ENCODE measurements at places on chromosomes 12 and 14.

- no peak for DNase-seq
These were observed 86.9 kb upstream of the IGF1 start for GRCh38 chr12:102567031-102567985.

- DNase-seq = no peak
These were observed 334.5 kb upstream of the SEL1L start for GRCh38 chr14:81868172-81868571.

DNA sequence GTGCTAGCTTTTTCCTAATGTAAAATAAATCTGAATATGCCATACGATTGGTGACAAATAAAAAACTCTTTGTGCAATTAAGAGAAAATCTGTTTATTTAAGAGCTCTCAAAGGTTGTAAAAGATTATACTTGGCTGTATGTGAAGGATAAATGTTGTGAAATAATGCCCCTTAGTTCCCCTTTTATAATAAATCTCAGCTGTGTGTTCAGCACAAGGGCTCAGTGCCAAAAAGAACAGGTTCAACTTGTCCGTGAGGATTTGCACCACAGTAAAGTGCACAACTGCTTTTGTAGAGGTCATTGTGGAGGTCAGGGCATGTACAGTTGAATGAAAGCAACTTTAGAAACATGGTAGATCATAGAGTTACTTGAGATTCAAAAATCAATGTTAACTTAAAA, 118.6 kb downstream of the TRMT5 start:
- no peak for DNase-seq

DNA sequence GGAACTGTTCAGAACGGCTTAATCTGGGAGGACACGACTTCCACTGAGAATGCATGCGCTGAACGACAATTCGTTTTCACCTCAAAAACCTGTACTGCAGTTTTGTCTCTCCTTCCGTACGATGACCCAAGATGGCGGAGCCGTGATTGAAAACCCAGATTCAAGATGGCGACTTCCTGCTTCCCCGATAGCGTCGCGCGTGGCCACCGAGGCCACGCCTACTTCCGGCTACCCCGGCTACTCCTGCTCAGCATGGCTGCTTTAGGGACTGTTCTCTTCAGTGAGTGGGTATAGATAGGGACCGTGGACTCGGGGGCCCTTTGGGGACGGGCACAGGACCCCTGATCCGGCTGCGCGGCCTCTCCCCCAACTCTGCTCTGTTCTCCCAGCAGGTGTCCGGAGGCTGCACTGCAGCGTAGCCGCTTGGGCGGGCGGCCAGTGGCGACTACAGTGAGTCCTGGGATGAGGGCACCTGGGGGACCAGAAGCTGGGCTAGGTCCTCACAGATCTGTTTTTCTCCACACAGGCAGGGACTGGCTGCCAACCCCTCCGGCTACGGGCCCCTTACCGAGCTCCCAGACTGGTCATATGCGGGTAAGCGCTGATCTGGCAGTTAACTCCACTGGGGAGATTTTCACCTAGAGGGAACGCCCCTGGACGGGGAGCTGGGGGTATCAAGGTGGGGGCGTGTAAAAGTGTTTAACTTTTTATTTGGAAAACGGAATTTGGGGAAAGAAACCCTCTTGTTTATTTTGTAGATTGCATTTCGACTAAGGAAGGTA, at the start of gene MRPL52:
Gene MRPL52, plus strand, starts transcription at position 227 of the 782 bp plus-strand sequence. Its CDS starts 26 bp downstream, at position 253.
- DNase-seq = peak; percentile 90

DNA sequence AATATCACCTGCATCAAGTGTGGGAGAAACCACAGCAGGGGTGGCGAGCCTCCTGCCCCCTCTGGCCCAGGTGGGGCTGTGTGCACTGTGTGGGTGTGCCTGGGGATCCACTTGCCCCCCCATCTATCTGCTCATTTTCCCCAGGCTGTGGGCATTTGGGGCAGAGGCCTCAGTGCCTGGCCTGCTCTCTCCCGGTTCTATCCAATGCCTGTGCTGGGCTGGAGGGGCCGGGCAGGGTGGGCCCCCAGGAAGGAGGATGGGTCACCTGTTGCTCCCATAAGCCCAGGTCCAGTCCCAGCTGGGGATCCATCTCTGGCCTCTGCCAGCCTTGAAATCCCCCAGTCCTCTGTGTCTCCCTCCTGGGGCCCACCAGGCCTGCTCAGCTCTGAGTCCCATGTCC, 105.6 kb downstream of the TMEM121 start:
- no peak for DNase-seq

GRCh38 chr12:13947276-13947946, 34.0 kb downstream of the GRIN2B start:
- DNase-seq = no peak

DNA sequence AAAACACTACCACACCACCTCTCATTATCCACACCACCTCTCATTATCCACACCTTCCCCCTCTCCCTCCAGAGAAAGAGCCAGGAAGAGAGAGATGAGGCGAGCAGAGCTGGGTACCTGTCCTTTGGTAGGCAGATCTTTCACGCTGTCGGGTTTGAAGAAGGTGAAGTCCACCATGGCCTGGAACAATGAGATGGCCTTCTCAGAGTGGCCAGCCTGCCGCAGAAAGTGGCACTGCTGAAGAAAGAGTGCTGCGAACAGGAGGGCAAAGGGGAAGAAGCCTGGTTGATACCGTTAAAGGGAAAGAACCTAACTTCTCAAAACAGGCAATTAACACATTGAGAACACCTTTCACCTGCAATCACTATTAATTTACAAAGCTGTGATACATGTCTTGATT, 30.6 kb downstream of the NRDE2 start:
- no peak for DNase-seq

DNA sequence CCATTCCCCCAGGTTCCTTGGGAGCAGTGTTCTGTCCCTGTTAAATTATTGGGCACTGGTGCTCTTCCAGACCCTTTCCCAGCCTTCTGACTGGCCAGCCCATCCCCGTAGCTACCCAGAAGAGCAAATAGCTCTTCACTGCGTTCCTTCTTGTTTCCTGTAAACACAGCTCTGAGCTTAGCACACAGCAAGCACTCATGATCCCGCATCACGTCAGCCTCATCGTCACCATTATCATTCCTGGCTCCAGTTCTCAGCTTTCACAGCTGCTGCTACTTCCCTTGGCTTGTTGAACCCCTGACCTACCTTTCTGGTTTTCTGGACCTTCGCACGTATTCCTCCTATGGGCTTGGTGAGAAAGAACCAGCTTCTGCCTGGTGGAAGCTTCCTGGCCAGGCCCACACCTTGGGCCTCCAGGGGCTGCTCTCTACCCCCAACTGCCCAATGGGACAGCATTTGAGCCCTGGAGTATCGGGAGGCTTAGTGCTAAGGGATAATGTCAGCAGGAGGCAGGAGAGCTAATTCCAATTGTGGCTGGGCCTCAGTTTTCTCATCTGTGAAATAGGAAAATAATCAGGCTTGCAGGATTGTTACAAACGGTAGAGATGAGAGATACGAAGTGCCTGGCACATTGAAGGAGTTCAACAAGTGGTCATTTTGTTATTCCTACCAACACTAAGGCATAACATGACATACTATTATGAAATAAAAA, 22.6 kb upstream of the PAPOLA start:
- DNase-seq = no peak

DNA sequence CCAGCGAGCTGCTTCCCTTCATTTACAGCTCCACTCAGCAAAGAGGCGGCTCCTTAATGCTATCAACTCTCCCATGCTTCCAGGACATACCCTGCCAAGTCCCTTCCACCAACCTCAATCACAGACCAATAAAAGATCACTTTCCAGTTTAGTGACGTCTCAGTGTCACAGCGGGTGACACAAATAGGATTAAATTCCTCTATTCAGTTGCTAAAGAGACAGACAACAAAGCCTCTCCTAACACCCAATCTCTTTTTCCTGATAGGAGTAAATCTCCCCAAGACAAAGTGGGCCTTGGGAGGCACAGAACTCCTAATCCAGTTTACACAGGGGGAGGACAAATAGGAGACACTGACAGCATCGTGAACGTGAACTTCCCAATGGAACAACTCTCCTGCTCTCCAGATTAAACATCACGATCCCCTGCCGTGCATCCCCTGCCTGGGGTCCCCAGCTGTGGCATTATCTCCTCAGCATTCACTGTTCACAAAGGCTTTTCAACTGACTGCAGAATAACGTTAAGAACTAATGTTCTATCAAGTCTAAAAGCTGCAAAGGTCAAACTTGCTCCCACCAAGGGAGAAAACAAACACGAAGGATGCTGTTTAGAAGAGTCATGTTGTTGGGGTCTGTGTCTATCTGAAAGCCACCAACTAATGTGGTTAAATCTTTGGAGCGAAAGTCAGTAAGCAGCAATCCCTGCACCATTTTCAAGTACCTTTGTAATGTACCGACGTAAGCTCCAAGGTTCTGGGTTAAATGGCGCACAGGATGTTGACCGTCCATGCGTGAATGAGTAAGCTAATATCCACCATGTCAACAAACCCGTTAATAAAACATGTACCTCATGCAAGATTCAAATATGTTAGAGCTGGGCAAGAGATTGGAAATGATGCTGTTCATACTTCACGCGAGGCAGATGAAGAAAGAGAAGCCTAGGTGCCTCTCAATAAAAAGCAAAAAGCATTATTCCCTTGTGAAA, 31.5 kb downstream of the TMEM132D start:
- no peak for DNase-seq

- peak; percentile 2 for DNase-seq
These were observed 333.9 kb upstream of the LMO3 start for GRCh38 chr12:16939871-16940306.

- DNase-seq = no peak
These were observed 18.3 kb downstream of the TMEM106C start for GRCh38 chr12:47981496-47982260.

GRCh38 chr12:132085291-132085635, 58.9 kb downstream of the DDX51 start:
- DNase-seq = no peak

- DNase-seq = no peak
These were observed 155.5 kb upstream of the KRR1 start for GRCh38 chr12:75666939-75667334.

DNA sequence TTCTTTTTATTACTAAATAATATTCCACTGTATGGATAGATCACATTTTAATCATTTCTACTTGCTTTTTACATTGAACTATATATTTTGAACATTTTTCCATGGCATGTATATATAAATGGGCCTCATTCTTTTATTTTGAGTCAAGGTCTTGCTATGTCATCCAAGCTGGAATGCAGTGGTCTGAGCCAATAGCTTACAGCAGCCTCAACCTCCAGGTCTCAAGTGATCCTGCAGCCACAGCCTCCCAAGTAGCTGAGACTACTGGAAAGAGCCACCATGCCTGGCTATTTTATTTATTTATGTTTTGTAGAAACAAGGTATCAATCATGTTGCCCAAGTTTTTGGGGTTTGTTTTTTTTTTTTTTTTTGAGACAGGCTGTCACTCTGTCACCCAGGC, 7.6 kb downstream of the FCF1 start:
- no peak for DNase-seq

GRCh38 chr12:116069943-116070342, 207.6 kb downstream of the MED13L start:
- no peak for DNase-seq

- DNase-seq = peak; percentile 47
These were observed 36.3 kb upstream of the SINHCAF start for GRCh38 chr12:31362115-31362758.

DNA sequence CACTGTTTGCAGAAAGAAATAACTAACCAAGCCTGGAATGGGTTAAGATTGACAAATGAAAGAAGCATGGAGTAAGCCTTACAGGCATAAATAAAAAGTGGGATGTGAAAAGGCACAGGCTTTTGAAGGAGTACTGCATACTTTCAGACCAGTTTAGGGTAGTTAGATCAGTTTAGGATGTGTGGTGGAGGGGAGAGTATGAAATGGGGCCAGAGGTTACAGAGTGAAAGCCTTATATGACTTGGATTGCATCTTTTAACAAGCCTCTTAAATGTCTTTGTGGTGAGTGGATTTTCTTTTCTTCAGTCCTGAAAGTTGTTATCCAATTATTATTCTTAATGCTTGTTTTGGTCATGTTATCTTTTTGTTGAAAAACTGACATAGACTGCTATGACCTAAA, 52.2 kb upstream of the TRHDE start:
- no peak for DNase-seq

DNA sequence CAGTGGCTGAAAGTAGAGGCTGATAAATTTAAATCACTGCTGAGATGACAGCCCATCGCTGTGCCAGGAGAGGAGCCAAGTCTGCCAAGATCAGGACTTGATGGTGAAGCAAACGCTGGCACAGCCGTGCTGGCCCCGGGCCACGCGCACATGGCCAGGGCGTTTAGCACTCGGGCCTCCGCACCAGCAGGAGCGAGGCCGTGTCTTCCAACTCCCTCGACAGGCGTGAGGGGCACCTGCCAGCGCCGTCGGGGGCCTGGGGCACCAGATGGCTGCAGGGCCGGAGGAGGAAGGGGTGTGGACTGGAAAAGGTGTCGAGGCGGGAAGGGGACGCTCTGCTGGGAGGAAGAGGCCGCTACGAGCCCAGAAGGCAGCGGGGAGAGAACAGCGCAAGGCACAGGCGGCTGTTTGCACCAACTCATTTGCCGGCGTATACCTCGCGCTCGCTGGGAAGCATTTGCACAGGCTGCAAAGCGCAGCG, 29.5 kb downstream of the RIMBP2 start:
- no peak for DNase-seq

GRCh38 chr12:50049254-50050118, 7.9 kb upstream of the ASIC1 start:
- DNase-seq = no peak

- no peak for DNase-seq
These were observed 4.7 kb downstream of the ABCD4 start for GRCh38 chr14:74297986-74298385.

DNA sequence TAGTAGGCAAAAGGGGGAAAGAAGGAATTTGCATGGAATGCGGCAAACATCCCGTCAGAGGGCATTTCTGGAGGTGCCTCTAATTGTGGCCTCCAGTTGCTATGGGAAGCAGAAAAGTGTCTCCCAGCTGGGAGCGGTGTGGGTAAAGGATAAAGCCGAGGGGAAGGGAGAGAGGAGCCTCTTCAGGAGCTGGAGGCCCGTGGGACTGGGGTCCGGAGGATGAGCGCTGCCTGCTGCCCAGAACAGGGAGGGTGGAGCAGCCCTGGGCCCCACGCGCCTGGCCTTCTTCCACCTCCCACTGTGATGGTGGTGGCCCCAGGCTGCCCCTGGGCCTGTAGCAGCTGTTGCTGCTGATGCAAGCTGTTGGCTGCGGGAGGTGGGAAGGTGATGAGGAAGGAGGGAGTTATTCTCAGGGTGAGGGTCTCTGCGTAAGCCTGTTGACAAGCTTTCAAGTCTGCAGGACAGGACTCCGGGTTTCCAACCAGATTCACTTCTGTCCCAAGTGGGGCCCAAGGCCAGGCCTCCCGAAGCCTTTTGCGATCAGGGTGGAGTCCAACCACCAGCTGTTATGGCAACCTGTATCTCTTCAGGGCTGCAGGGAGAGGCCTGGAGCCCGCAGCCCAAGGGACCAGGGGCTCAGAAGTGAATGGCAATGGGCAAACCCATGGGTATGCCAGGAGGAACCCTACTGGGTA, 19.1 kb upstream of the PGF start:
- DNase-seq = no peak

- DNase-seq = no peak
These were observed 32.0 kb downstream of the PTPN11 start for GRCh38 chr12:112450725-112451124.

Measured in NCI-H187 (cell line).